Dermis blood vessel endothelial cell (primary cell): ENCODE measurements at places on chromosomes 12 and 14. TPM values are rescaled to one million over a fixed set of nuclear protein-coding genes. Genes with fewer than 3 reads are reported as not detected.

The ADAM21 gene
- total RNA-seq: 0.17 and 0.33 TPM in 2 replicates

The TESPA1 gene
- not detected in 2 replicates for total RNA-seq

The STYK1 gene
- total RNA-seq: 4.6 and 7.9 TPM in 2 replicates

The CCDC196 gene
- total RNA-seq: not detected in 2 replicates

The LBHD2 gene
- not detected in 2 replicates for total RNA-seq

The DNAJC22 gene
- total RNA-seq: 0.85 and 1.1 TPM in 2 replicates

The TCL1B gene
- not detected in 2 replicates for total RNA-seq

The RDH16 gene
- total RNA-seq: 0.17 TPM in 1 of 2 replicates, not detected in the other

The C3AR1 gene
- 0.09 TPM in 1 of 2 replicates, not detected in the other for total RNA-seq

The SLC5A8 gene
- total RNA-seq: not detected in 2 replicates

The AICDA gene
- not detected in 2 replicates for total RNA-seq

The PROX2 gene
- not detected in 2 replicates for total RNA-seq

The KLRK1 gene
- not detected in 2 replicates for total RNA-seq

The OASL gene
- total RNA-seq: 0.34 and 0.74 TPM in 2 replicates

The MAP3K9 gene
- total RNA-seq: 0.14 and 0.68 TPM in 2 replicates

The CNPY2 gene
- total RNA-seq: 80.0 and 94.8 TPM in 2 replicates

The APOF gene
- not detected in 2 replicates for total RNA-seq

The PRKD1 gene
- total RNA-seq: 15.9 and 16.5 TPM in 2 replicates

The SOX5 gene
- total RNA-seq: 0.33 and 0.51 TPM in 2 replicates

The PLEK2 gene
- 1.4 TPM in 2 replicates for total RNA-seq

The RNASE2 gene
- 0.14 TPM in 1 of 2 replicates, not detected in the other for total RNA-seq

The SCNN1A gene
- total RNA-seq: 1.5 and 7.1 TPM in 2 replicates

The TAS2R30 gene
- 3.9 and 6.8 TPM in 2 replicates for total RNA-seq

The FLVCR2 gene
- total RNA-seq: 10.6 and 15.8 TPM in 2 replicates
